ENCODE measurements at places on chromosomes 3 and 15.

GRCh38 chr3:171636666-171637065 is 173.6 kb downstream of the PLD1 start:
- no peak for DNase-seq

GRCh38 chr3:15181963-15182362 is 24.1 kb upstream of the CAPN7 start:
- DNase-seq = no peak

DNA sequence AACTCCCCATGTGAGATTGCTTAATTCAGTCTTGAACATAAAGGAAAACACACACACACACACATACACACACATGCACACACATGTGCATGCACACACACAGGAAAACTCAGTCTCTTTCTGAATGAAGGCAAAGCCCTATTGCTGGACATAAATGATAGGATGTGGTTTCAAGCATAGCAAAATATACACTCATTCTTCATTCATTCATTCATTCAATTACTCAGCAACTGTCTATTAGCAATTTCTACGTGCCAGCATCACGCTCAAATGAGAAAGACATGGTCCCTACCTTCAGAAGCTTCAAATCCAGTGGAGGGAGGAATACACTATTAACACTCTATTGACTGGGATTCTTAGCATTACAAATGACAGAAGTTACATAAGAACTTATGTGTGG is 41.8 kb upstream of the UBE2E2 start:
- DNase-seq = no peak

DNA sequence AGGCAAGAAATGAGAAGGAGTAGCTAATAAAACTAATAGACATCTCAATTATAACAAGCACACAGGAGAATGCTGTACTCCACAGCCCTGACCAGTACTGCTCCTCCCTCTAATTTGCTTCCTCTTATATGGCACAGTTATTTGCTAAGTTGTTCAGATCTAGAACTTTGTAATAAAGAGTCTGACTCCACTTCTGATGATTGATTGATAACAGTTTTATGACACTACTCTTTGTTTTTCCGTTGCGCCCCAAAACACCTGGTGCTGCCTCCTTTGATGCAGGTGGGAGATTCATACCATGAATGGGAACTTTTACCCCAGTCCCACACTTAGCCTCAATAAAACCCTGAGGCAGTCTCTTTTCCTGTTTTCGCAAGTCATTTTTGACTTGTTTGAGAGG is 777.7 kb downstream of the GBE1 start:
- no peak for DNase-seq

DNA sequence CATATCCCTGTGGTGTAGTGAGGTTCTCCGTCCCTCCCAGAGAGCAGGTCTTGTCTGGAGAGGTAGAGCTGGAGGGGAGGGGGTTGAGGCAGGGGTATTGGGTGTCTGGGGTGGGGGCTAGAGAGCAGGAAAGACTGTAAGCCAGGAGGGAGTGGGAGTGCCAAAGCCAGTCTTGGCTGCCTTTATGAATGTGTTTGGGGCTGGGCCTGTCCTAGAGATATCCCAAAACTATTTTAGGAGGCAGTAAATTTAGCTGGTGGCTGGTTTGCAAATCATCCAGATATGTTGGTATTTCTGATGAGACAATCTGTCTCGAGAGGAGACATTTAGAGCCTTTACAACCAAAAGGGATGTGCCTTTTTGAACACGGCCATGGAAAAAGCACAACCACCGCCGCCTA is 166.6 kb downstream of the TLE3 start:
- no peak for DNase-seq

DNA sequence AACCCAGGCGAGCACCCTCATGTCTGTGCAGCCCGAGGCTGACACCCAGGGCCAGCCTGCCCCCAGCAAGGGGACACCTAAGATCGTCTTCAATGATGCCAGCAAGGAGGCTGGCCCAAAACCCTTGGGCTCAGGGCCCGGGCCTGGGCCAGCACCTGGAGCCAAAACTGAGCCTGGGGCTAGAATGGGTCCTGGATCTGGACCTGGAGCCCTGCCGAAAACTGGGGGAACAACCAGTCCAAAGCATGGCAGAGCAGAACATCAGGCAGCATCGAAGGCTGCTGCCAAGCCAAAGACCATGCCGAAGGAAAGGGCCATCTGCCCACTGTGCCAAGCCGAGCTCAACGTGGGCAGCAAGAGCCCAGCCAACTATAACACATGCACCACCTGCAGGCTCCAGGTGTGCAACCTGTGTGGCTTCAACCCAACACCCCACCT is 31.4 kb upstream of the APEH start:
- DNase-seq = no peak

- DNase-seq = no peak
Measured at GRCh38 chr3:122435950-122436349, 20.1 kb upstream of the WDR5B start.

- DNase-seq = no peak
Measured at GRCh38 chr15:73633991-73634495, 854 bp upstream of the NPTN start.

DNA sequence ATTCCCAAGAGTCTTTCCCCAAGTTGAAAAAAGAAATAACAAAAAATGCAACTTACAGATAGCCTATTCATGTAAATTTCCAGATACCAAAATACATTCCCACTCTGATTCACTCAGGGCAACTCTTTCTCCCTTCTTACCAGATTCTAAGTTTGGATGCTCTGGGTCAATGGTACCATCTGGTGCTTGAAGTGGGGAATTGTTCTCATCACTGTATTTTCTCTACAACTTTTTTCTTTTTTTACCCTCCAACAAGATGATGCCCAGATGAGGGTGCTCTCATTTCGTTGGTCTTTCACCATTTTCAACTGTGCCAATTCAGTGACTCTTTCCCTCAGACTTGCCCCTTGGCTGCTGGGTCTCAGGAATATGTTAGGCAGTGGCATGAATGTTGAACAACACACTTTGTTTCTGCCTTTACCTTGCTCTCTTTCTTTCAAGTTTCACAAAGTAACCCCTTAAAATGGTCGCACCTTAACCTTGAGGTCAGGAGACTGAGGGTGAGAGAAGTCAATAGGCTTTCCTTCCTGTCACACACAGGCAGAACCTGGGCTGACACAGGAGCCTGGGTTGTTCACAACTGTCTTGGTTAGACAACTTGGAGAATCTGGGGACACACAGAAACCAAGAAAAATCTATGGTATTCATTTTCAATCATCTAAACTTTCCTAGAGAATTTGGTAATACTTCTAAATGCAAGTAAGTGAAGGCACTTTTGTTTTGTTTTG is 330.7 kb upstream of the SLCO3A1 start:
- DNase-seq = peak; percentile 13

DNA sequence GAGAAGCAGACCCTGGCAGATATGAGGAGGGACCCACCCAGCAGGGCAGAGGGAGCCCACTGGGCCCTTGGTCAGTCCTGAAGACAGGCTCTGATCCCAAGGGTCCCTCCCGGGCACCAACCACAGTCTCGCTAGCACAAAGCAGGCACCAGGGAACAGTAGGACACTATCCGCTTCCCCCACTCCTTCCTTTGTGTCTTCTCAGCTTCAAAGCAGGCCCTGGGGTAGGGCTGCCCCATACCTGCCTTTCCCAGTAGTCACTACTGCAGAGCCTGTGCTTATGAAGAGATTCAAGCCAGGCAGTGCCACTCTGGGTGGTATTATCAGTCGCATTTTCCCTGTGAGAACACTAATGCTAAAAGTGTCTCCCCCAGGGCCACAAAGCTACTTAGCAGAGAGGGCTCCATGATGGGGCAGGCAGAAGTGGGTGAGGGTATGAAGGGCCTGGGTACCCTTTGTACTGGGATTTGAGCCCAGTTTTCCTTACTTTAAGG is 32.7 kb downstream of the SRPRB start:
- no peak for DNase-seq

- DNase-seq = no peak
Measured at GRCh38 chr15:74780523-74781430, 1.1 kb upstream of the CSK start.

GRCh38 chr3:140204271-140204984 is 269.4 kb downstream of the CLSTN2 start:
- DNase-seq = no peak

- no peak for DNase-seq
Measured at GRCh38 chr3:101995371-101996046, 146.2 kb downstream of the NFKBIZ start.

- DNase-seq = peak; percentile 19
Measured at GRCh38 chr3:152403632-152404066, 134.9 kb downstream of the MBNL1 start.

DNA sequence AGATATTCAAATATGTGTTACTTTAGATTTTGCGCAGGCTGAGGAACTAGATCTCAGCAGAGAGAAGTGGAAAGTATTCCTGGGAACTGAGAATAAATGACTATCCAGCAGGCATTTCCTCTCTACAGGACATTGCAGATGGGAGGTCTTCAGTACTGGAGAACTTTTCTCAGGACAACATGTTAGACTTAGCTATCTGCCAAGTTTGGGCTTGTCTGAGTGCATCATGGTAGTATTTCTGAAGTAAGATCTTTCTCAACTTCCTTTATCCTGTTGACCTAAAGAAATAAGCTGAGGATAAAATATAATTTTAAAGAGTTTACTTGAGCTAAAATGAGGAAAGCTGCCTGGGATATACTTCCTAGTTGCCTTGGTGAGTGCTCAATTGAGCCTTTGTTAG is 167.9 kb upstream of the BCHE start:
- DNase-seq = no peak

- DNase-seq = no peak
Measured at GRCh38 chr3:192129586-192129985, 597.8 kb downstream of the FGF12 start.

GRCh38 chr3:96267577-96267976 is 546.8 kb upstream of the EPHA6 start:
- DNase-seq = no peak

DNA sequence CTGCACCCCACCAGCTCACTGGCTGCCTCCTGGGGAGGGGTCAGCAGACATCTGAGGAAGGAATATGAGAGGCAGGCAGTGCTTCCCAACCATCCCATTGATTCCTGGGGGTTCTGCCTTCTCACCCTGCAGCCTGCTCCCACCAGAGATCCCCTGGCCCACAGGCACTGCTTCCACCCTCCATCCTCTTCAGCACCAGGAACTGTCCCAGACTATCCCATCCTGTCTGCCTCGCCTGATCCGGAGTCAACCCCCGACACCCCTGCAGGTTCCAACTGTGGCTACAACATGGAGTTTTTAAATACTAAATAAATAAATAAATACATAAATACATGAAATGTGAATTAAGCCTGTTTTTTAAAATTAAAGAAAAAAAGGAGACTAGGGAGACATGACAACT is 43.6 kb downstream of the CACNA2D2 start:
- DNase-seq = no peak

- DNase-seq = no peak
Measured at GRCh38 chr15:67050522-67051087, 14.8 kb upstream of the SMAD3 start.

DNA sequence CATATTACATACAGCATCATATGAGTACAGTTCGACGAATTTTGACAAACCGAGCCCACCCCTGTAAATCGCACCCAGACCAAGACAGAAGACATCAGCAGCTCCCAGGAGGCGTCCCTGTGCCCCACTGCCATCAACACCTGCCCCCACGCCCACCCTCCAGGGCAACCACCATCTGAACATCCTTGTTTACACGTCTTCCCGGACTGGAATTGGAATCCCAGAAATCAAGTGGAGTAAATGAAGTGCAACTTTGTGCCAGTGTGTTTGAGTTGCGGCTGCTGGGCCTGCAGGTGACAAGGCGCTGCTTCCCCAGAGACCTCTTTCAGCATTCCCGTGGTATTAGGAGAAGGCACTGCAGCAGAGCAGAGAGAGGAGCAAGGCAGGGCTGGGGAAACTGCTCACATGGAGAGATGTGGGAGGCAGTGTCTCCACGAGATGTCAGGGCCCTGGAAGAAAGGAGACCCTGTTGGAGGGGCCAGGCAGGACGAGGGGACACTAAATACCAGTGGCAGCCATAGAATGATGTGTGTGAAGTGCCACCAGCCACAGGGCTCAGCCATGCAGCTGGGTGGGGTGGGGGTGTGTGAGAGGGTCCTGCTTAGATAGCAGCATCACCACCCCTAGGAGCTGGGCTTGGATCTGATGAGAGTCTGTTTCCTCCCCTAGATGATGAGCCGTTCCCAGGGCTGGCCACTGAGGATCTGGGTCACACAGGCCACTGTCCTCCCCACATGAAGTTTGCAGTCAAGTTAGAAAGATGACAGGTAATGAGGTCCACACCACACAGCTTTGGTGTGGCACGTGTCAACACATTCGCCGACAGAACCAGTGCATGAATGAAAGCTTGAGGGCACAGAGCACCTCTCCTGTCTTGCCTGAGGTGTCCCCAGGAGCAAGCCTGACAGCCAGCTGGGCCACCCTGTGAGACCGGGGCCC is 33.4 kb upstream of the PCSK6 start:
- no peak for DNase-seq

DNA sequence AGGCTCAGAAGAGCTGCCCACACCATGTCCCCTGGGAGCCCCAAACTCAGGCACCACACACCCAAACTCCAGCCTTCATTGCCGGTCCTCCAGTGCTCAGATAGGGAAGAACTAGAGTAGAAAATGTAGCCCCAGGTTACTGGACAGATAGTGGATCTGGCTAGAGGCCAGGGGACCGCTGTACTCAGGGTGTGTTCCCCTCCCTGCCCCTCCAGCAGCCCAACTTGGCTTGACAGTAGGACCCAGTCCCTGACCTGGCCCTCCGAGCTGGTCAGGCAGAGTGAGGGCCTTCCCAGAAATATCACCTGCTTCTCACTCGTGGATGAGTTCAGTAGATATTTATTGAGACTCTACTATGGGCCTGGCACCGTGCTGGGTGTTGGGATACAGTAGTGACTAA is 100.0 kb downstream of the CORO2B start:
- no peak for DNase-seq

- no peak for DNase-seq
Measured at GRCh38 chr3:12349895-12350811, 61.3 kb downstream of the PPARG start.

GRCh38 chr3:194328053-194328657 is 23.0 kb downstream of the CPN2 start:
- no peak for DNase-seq

GRCh38 chr3:38644016-38644661 is 5.3 kb downstream of the SCN5A start:
- no peak for DNase-seq

DNA sequence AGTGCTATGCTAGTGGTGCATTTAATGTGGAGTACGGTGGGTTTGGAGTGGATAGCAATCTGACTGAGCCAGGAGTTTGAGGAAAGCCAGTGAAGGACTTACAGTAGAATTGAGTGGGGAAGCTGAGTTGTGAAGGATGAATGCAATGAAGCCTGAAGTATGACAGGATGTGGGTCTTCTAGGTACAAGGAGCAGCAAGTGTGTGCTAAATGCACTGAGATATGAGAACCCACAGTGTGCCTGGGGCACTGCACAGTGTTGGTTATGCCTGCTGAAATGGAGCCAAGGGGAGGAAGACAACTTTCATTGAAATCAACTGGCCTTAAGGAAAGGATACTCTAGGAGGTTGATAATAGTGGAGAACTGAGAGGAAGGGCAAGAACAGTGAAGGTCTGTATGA is 105.5 kb upstream of the MRPL3 start:
- DNase-seq = no peak
